ENCODE measurements at places on chromosomes 3 and 15. TPM values are rescaled to one million over a fixed set of nuclear protein-coding genes. Genes with fewer than 3 reads are reported as not detected.

DNA sequence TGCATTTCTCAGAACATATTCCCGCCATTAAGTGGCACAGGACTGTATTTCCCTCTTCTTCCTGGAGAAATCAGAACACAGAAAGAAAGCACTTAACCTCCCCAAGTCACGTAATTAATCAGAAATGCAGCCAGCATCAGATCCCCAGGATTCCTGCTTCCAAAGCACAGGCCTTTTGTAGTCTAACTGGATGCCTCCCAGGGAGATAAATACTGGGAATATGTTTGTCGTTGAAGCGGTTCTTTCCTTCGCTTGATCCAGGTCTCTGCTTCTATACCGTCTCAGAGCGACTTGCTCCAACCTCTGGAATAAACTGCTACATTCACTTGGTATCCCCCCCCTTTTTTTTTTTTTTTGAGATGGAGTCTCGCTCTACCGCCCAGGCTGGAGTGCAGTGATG is 198.6 kb downstream of the KBTBD8 start:
- DNase-seq = no peak

SAMMSON gene
- not detected for total RNA-seq

- no peak for DNase-seq
These were observed 48.2 kb upstream of the FMN1 start for GRCh38 chr15:33242669-33243191.

DNA sequence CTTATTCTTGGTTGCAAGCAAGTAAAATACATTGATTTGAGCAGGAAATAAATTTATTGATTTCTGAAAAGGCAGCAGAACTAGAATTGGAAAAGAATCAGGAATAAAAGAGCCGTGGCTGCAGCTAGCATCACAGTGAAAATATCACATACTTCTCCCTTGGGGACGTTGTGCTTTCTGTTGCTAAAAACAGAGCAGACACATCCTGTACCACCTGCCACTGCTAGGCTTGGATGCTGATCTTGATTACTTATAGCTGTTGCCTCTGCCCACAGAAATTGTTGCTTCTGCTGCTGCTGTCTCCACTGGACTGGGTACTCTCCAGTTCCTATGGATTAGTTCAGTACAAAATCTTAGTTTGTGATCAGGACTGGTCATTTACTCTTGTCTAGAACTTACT is 283.8 kb downstream of the C3orf38 start:
- DNase-seq = no peak

- DNase-seq = no peak
These were observed 531.6 kb downstream of the SHQ1 start for GRCh38 chr3:72316501-72317279.

- no peak for DNase-seq
These were observed 114.0 kb upstream of the PLCL2 start for GRCh38 chr3:16770792-16771191.

DNA sequence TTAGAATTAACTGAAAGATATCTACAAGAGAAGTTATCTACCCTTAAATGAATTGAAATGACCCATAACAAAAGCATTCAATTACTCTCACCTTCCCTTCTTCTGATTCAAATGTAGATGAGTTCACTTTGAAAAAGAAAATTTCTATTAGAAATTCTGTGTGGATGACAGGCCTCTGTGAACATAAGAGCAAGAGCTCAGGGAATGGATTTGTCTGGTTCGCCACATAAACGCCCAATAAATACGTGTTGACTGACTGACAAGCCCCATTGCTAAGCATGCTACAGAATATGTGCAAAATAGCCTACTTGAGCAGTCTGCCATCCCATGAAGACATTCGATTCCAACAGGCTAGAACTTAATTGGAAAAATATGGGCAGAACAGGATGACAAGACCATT is 315.9 kb downstream of the MECOM start:
- no peak for DNase-seq

GRCh38 chr3:141218162-141218835 is 13.3 kb upstream of the PXYLP1 start:
- no peak for DNase-seq

SLC51A gene
- not detected for total RNA-seq

DNA sequence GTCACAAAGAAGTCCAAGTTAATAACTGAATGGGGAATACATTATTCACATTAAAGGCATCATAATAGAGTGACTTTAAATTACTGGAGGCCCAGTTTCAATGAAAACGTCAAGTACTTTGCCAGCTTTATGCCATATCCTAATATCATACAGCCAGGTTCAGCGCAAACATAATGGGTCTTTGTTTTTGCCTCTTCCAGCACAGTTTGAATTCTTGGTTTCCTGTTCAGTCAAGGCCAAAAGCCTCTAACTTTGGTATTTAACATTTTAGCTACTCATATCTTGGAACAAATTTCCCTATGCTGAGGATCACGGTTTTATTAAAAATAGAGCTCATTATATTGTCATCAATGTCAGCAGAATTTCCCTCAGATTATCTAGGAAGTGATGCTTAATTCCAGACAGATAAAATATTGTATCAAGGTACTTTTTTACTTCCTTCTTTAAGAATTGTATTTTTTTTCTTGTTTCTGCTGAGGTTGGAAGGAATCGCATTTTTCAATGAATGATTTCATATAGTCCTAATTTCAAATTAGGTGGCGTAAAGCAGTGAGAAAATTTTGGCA is 269.2 kb downstream of the THRB start:
- DNase-seq = no peak

DNA sequence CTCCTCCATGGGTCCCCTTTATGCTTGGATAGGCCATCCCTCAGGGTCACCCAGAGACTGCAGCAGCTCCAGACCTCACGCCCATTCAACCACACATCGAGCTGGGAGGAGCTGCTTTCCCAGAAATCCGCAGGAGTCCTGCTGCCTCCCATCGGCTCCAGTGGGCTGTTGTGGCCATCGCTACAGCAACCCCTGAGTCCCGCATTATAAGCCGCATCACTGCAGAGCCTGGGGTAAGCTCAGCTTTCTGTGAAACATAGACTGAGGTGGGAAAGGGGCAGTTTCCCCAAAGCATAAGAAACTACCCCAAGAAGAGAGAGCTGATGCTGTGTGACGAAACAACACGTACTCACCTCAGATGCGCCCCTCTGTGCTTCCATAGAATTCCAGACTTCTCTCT is 35.7 kb downstream of the MRPL46 start:
- DNase-seq = no peak

DNA sequence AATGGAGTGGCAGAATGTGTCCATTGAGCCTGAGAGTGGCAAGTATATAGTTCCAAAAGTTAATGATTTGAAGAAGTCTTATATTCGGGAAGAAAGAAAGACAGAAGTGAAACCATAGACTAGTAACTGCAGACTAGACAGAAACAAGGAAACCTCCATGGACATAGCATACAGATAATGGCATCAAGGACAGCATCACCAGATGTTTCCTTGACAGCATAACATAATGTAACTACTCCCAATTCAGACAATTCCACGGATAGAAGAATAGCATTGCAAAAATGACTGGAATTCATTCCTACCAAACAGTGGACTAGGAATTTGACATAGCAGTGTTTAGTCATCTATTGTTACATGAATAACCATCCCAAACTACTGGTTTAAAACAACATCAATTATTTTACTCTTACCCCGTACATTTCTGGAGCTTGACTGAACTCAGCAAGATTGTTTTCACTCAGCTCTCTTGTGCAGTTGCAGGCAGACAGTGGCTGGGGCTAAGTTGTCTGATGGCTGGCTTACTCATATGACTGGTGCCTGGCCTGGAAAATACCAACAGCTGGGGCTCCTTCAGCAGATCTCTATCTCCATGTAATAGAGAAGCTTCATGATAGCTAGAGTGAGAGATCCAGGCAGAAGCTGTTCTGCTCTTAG is 109.7 kb upstream of the GADL1 start:
- DNase-seq = no peak

TM6SF1 gene
- 6.8 TPM for total RNA-seq

OCA2 gene
- 0.16 TPM for total RNA-seq

- DNase-seq = peak; percentile 72
These were observed 27.3 kb downstream of the ADCY5 start for GRCh38 chr3:123421353-123422174.

- DNase-seq = no peak
These were observed 28.2 kb upstream of the PDZRN3 start for GRCh38 chr3:73652896-73653295.

DNA sequence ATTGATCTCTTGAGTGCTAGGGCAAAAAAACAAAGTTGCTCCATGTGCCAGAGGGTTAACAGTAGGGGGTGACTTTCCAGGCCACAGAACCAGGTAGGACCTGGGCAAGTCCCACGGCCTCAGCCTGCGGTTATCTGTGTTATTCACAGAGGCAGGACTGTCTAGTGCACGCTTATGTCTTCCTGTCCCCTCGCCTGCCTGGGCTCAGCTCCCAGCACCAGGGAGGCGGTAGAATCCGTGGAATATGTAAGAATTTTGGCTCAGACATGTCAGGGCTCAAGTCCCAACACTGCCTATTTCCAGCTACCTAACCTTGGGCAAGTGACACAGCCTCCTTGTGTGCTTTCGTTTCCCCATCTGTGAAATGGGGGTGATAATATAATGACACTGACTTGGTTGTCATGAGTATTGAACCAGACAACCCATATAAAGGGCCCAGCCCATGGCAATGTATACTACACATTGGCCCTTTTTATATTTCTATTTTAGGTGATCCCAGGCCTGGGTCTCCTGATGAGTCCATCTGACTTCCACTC is 44.3 kb upstream of the FLNB start:
- peak; percentile 14 for DNase-seq

- peak; percentile 96 for DNase-seq
These were observed 642 bp downstream of the ZBTB11 start for GRCh38 chr3:101676216-101676764.

DNA sequence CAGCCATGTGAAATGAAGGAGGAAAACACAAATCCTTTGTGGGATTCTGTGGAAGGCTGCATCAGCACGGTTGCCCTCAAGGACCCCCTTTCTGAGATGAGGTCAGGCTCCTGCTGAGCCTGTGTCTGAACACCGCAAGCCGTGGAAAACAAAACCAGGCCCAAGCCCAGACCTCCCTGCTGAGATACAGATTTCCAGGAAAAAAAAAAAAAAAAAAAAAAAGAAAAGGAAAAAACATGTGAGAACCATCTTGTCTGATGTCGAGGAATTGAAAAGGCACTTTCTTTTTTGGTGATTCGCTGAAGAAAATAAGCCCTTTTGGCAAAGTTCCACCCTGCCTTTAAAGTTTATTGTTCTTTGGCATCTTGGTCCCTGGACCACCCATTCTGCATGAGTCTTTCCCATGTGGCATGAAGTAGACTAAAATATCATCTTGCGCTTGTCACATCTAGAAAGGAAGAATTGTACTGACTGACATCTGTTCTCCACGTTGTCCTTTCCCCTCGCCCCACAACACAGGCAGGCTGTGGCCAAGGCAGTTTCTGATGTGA is 117.6 kb downstream of the CHST2 start:
- DNase-seq = no peak

GRCh38 chr3:47385007-47385406 is 4.2 kb downstream of the PTPN23 start:
- DNase-seq = no peak

- DNase-seq = peak; percentile 49
These were observed 101.2 kb downstream of the TCF12 start for GRCh38 chr15:57019496-57020160.

DNA sequence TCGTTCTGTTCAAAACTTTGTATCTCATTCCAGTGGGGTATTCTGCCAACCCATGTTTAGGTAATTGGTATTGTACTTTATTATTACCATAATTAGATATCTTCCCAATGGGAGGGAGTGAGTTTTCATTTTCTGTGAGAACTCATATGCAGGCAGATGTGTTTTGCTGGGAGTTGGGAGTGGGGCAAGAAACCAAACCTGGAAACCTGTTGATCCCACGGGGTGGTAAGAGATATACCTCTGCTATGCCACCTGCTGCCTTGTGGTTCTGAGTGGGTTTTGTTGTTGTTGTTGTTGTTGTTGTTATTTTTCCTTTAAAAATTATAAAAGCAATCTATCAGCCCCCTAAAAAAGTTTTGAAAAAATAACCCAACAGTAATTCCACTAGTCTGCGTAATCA is 32.1 kb downstream of the ZNF592 start:
- no peak for DNase-seq

SLC28A2 gene
- not detected for total RNA-seq

EPHA6 gene
- 0.70 TPM for total RNA-seq

- DNase-seq = no peak
These were observed 548.7 kb downstream of the NSUN3 start for GRCh38 chr3:94611596-94611995.

DNA sequence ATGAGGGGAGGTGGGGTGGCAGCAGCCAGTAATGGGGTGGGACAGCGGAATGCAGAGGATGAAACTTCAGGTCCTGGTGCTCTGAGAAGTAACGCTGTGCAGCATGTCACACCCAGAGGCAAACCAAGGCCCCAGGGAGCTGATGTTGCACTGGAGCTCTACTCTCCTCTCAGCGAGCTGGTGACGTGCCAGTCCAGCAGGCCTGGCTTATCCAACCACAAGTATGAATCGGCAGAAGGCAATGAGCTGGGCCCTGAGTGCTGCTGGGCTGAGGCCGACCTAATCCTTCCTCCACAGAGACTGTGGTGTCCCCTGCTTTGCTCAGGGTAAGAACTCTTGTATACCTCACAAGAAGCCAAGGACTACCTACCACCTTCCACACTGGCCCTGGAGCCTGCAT is 30.5 kb downstream of the CD86 start:
- DNase-seq = no peak

REC114 gene
- total RNA-seq = 1.00 TPM

CTXN2 gene
- not detected for total RNA-seq

CCDC12 gene
- 29.2 TPM for total RNA-seq

DNA sequence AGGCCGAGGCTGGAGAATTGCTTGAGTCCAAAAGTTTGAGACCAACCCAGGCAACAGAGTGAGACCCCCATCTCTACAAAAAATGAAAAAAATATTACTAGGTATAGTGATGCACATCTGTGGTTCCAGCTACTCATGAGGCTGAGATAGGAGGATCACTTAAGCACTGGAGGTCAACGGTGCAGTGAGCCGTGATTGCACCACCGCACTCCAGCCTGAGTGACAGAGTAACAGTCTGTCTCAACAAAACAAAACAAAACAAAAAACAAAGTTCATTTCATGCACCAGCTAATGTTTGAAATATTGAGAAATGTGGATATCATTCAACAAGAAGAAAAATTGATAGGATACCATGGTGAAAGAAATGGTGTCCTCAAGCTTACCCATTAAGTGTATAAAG is 450.5 kb upstream of the TPRG1 start:
- no peak for DNase-seq

Measured in Right ventricle myocardium superior (tissue), 1 donor.